GM23338 (cell line): ENCODE measurements at places on chromosomes 13 and 19. TPM values are rescaled to one million over a fixed set of nuclear protein-coding genes. Genes with fewer than 3 reads are reported as not detected.

- no peak for DNase-seq
Observed at GRCh38 chr19:3423183-3423829, 56.9 kb downstream of the NFIC start.

- no peak for DNase-seq
Observed at GRCh38 chr13:106874323-106874722, 306.4 kb upstream of the ARGLU1 start.

- no peak for DNase-seq
Observed at GRCh38 chr13:107324416-107325204, 756.7 kb upstream of the ARGLU1 start.

- DNase-seq, result no peak
Observed at GRCh38 chr19:11159598-11160439, 4.2 kb upstream of the SPC24 start.

GRCh38 chr19:55086730-55087541 lies 11.3 kb downstream of the EPS8L1 start:
- DNase-seq, result peak; percentile 100

The GNA15 gene
- total RNA-seq, result 0.14 TPM in 1 of 2 replicates, not detected in the other
